ENCODE measurements at places on chromosomes 13 and 19.

DNA sequence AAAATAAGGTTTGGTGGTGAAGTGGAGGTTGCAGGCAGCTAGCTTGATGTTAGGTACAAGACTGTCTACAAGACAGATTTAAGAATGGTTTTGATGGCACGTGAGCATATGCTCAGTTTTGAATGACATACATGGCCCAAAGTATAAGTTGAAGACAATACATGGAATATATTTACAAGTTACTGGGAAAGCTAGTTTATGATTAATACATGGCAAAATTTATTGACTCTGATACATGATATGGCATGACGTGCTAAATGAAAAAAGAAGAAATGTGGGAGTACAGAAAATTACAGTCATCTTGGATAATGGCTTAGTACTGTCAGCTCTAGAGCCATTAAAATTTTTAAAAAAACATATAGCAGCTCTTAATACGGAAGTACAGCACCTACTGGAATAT, 4.4 kb downstream of the KLF5 start:
- DNase-seq = no peak

- no peak for DNase-seq
Observed at GRCh38 chr19:15893477-15893876, 4.4 kb downstream of the CYP4F2 start.

DNA sequence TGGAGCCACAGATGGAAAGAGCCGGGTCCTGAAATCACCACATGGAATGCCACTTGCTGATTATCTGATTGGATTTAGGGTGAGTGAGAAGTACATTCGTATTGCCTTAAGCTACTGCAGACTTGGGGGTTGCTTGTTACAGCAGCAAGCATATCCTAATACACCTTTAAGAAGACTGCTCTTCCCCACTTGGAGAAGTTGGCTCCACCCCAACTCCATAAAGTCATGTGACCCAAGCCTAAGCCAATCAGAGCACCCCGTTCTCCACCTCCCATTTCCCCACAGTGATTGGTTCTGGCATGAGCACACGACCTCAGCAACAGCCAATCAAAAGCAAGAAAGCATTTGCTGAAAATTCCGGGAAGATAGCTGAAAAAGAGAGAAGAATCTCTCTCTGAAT, 23.1 kb downstream of the CACNA1A start:
- no peak for DNase-seq

GRCh38 chr19:44666852-44667556, 4.3 kb upstream of the CEACAM19 start:
- no peak for DNase-seq

GRCh38 chr19:1313695-1314613, 28.3 kb downstream of the EFNA2 start:
- DNase-seq = no peak

DNA sequence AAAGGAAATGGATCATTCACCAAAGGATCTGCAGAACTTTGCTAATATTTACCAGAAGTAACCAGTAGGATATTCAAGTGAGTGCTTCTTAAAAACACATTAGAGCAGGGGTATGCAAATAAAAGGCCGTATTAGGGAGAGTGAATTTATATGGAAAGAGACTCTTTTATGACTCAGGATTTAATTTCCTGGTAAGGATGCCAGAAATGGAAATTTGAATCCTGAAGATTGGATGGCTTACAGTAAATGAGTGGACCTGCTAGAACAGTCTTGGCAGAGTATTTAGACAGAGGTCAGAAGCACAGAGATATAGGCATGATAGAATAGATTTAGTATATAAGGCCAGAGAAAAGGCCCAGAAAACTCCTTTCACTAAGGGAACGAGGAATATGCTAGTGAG, 201.6 kb downstream of the SLITRK5 start:
- no peak for DNase-seq

- DNase-seq = no peak
Observed at GRCh38 chr19:55312621-55313512, 12.3 kb downstream of the TMEM150B start.

GRCh38 chr19:35843676-35844481, 8.4 kb downstream of the NPHS1 start:
- no peak for DNase-seq
